ENCODE measurements at places on chromosomes 5 and 9.
A peak's percentile ranks its signal among the peaks of the same experiment; 100 is the strongest.

DNA sequence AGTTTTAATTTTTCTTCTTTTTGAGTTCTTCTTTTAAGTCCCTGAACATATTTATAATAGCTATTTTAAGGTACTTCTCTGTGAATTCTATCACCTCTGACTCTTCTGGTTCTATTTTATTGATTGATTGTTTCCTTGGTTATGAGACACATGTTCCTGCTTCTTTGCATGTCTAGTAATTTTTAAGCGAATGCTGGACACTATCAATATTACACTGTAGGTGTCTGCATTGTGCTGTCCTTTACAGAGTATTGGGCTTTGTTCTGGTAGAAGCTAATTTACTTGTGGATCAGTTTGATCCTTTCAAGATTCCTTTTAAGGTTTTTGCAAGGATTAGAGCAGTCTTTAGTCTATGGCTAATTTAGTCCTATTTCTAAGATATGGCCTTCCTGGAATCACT lies 195.7 kb downstream of the GAPVD1 start:
- no peak for DNase-seq

- no peak for DNase-seq
These were observed 4.2 kb downstream of the PAM start for GRCh38 chr5:102759289-102759688.

GRCh38 chr5:142248853-142249462 lies 75.9 kb downstream of the SPRY4 start:
- no peak for DNase-seq

DNA sequence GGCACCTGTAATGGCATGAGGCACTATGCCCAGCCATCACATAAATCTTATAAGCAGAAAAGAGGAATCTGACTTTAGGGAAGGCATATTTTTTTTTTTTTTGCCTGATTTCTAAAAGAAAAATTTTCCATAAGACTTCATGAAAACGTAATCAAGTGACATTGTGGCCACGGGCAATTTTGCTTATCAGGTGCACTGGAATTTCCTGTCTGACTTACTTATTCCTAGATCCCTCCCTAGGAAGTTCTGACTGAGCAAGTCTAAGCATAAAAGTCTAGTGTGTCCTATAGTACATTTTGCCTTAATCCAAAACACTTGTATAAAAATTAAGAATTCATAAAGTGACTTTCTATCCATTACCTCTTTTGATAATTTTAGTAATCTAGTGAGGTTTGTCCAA lies 12.5 kb downstream of the C5orf46 start:
- no peak for DNase-seq

DNA sequence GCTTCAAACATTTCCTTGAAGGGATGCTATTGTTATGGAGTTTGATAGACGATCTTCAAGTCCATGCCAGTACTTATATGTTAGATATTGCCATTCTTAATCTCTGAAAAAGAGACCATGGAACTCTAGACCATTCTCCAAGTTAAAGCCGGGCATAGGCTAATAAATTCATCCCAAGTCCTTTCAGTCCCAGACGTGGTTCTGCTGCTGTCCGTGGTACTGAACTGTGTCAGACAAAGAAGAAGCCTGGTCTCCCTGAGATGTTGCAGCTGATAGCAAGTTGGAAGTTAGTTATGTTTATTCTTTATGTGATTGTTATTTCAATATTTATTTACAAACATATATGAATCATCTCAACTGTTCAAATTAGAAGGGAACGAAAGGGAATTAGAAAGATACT lies 158.7 kb downstream of the NMUR2 start:
- DNase-seq, result peak; percentile 29
